Stimulated activated CD8-positive, alpha-beta memory T cell treated with anti-CD3 and anti-CD28 coated beads, Interleukin-12 subunit alpha, Interleukin-12 subunit beta, amount 100 ng/mL, for 4 hours (primary cell): ENCODE measurements at places on chromosomes 16 and 17.

DNA sequence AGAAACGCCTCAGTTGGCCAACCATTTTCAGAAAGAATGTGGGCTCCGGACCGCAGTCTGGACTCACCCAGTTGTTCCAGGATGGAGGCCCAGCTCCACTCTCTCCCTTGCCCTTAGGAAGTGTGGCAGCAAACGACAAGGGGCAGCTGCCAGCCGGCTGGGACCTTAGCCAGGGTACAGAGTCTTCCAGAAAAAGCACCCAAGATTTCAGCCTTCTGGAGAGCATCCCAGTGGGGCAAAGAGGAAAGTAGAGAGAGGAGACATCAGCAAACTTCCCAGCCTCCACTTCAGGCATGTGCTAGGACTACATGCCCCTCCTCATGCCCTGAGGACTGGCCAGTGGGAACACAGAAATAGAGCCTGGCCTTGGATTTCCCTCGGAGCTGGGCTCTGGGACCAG lies 56.8 kb upstream of the SCNN1B start:
- no peak for DNase-seq

GRCh38 chr17:81481073-81481799 lies 31.4 kb downstream of the ACTG1 start:
- DNase-seq: peak; percentile 54

GRCh38 chr17:33421933-33422332 lies 128.8 kb upstream of the ASIC2 start:
- DNase-seq: no peak

DNA sequence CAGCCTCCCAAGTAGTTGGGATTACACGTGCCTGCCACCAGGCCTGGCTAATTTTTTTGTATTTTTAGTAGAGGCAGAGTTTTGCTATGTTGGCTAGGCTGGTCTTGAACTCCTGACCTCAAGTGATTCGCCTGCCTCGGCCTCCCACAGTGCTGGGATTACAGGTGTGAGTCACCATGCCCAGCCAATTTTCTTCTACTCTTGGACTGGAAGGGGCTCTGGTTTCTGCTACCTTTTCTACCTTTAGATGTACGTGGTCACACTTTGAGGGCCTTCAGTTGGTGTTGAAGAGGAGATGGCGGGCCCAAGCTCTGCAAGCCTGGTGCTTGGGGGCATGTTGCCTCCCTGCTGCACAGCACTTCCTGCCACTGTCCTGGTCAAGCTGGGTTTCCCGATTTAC lies 173.6 kb downstream of the PRKCA start:
- DNase-seq: no peak

DNA sequence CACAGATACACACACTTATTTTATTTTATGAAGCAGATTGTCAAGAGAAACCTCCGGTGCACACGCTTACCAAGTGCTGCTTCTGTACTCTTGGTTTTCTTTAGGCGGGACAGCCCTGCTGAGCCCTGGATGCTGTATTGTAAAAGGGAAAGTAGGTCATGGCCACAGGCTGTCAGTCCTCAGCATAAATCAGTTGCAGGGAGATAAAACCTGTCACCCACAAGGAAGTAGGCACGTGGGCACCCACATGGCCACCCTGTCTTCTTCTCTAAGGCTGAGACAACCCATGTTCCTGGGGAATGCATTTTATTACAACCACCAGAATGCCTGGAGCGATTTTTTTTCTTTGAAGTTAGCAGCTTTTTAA lies 59.3 kb downstream of the ASIC2 start:
- no peak for DNase-seq

DNA sequence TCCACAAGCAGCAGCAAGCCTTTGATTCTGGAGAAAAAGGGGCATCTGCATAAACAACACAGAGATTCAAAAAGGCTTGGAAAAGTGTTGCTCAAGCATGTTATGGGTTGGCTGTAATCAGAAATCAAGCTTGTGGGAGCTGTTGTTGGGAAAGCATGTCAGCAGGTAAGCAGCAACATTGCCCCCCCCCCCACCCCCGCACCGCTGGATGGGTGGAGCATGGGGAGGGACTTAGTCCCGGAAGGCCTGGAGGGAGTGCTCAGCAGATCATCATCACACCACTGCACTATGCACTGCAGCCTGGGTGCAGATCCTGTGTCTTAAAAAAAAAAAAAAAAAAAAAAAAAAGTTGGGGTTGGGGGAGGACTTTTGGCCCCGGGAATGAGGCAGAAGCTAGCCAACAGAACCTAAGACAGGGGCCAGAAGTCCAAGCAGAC lies 16.8 kb upstream of the AKAP1 start:
- DNase-seq: no peak

DNA sequence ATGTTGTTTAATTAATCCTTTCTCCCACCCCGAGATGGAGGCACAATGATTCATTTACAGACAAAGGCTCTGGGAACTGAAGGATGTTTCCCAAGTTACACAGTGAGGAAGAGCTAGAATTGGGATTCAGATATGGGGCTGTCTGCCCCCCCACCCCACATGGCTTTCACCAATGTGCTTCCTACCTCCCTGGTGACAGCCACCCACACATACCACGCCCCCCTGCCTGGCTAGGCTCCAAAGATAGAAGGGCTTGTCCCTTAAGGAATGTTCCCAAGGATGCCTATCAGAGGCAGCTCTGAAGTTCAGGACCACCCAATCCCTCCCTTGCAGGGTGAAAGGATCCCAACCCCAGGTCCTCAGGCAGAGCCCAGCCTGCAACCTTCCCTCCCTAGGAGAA lies 32.9 kb downstream of the CFAP20 start:
- DNase-seq: no peak

DNA sequence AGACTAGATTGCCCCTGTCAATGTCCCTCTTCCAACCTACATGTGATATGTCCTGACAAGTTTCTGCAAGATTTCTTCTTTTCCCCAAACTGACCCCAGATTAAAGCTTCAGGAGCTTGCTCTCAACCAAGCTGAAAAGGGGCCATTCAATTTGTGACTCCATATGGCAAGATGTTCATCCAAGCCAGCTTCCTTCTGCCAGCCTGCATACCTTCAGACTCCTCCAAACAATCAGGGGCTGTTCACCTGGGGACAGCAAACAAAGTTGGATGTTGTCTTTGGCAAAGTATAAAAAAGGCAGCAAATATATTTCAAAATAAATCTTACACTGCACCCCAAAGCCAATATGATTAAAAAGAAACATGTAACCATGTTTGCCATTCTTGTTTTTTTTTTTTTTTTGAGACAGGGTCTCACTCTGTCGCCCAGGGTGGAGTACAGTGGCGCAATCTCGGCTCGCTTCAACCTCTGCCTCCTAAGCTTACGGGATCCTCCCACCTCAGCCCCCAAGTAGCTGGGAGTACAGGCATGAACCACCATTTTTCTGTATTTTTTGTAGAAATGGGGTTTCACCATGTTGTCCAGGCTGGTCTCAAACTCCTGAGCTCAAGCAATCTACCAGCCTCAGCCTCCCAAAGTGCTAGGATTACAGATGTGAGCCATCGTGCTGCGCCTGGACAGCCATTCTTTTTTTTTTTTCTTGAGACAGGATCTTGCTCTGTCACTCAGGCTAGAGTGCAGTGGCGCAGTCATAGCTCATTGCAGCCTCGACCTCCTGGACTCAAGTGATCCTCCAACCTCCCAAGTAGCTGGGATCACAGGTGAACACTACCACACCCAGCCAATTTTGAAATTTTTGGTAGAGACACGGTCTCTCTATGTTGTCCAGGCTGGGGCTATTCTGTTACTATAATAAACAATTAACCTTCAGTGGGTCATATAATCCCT lies 50.0 kb upstream of the AKAP1 start:
- DNase-seq: no peak

- no peak for DNase-seq
These were observed 8.6 kb downstream of the PDP2 start for GRCh38 chr16:66888647-66889615.

DNA sequence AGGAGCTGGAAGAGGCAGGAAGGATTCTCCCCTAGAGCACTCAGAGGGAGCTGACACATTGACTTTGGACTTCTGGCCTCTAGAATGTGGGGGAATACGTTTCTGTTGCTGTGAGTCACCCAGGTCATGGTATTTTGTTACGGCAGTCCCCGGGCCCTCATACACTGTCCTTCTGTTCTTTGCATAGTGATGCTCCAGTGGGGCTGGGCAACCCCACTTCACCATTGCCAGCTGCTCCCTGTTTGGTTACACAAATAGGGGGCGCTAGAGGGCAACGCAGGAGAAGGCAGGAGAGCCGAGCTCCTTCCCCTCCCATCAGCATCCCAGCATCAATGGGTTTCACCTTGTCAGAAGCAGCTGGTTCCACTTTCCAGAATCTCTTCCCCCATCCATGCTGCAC lies 257.7 kb upstream of the FOXF1 start:
- DNase-seq: no peak

GRCh38 chr17:44387804-44388203 lies 1.6 kb downstream of the ITGA2B start:
- no peak for DNase-seq

DNA sequence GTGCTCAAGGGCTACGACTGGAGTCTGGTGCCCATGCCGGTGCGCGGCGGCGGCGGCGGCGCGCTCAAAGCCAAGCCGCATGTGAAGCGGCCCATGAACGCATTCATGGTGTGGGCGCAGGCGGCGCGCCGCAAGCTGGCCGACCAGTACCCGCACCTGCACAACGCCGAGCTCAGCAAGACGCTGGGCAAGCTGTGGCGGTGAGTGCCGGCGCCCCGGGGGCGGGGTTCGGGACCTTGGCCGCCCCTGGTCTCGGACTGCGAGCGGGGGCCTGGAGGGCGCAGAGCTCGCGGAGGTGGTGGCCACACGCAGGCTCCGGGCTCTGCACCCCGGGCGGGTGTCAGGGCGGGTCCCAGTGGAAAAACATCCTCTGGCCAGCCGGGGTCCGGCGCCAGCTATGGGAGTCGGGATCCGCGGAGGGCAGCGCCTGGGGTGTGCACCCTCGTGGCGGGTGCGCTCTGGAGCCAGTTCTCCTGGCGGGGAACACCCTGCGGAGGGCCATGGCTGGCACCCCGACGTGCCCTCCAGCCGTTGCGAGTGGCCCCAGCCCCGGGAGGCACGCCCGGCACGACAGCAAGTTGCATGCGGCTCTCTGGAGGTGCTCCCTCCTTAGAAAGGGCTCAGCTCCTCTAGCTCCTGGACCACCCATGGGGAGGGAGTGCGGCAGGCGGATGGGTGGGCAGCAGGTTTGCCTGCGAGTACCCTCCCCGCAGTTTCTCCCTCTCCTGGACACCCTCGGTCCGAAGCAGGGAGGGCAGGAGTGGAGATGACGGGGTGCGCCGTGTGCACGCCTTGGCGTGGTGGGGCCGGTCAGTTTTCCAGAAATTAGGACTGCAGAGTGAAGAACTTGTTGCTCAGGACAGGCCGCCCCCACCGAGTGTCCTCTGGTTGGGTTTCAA lies 824 bp downstream of the SOX8 start:
- DNase-seq: no peak

GRCh38 chr17:75864448-75864871 lies 9.3 kb upstream of the WBP2 start:
- DNase-seq: peak; percentile 15

- no peak for DNase-seq
These were observed 56.1 kb upstream of the BCAR1 start for GRCh38 chr16:75307506-75307905.

- no peak for DNase-seq
These were observed 67.1 kb upstream of the ZNF469 start for GRCh38 chr16:88315543-88316105.

GRCh38 chr17:81022344-81022676 lies 12.6 kb upstream of the BAIAP2 start:
- DNase-seq: no peak

GRCh38 chr16:10663744-10664143 lies 31.0 kb downstream of the TEKT5 start:
- DNase-seq: no peak

- DNase-seq: no peak
These were observed 73.8 kb downstream of the CMIP start for GRCh38 chr16:81518439-81518757.

- no peak for DNase-seq
These were observed 47.8 kb downstream of the RBFOX1 start for GRCh38 chr16:7380441-7380840.

DNA sequence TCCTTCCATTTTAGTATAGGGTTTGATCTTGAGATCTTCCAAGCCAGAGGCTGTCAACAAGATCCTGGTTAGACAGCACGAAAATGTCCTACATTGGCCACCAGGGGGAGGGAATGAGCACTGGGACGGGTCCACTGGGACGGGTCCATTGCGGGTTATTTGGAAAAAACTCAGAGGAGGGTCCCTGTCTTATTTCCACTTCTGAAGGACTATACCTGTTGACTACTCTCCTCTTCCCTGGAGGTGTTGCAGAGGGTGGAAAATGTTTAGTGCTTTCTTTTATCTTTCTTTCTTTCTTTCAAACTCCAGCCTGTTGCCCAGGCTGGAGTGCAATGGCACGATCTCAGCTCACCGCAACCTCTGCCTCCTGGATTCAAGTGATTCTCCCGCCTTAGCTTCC lies 2.5 kb downstream of the TTLL6 start:
- DNase-seq: no peak

DNA sequence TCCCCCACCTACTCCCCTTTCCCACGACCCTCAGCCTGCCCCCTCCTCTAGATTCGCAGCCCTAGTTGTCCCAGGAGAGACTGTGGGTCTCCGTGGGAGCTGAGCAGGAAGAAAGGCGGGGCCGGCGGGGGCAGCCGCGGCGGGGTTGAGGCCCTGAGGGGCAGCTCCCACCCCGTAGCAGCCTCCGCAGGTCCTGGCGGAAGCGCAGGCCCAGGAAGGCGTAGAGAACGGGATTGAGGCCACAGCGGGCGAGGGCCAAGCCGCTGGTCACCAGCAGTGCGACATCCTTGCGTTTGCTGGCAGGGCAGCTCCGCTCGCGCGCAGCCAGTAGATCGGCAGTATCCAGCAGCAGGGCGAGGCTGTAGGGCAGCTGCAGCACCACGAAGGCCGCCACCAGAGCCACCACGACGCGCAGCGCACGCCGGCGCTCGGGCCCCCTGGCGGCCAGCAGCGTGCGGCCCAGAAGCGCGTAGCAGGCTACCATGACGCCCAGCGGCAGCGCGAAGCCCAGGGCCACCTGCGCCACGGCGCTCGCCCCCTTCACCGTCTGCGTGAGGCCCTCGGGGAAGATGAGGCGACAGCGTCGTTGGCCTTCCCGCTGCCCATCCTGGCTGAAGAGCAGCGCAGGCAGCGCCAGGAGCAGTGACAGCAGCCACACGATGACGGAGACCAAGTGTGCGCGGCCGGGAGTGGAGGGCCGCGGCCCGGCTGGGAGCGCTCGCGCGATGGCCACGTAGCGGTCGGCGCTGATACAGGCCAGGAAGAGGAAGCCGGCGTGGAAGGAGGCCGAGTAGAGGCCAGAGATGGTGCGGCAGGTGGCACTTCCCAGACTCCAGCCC lies 1.9 kb downstream of the CCR10 start:
- peak; percentile 57 for DNase-seq

DNA sequence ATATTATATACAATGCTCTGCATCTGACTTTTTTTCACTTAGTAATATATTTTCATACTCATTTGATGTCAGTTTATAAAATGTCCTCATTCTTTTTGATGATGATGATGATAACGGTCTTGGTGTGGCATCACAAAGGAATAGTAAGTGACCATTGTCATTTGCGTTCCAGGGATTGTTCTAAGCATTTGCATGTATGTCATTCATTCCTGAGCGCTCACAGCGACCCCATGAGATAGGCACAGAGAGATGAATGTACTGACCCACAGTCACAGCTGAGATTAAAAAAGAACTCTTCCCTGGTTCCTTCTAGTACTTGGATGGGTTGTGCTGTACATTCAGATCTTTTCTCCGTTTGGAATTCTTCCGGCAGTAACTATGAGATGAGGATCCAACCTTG lies 21.2 kb upstream of the MSI2 start:
- no peak for DNase-seq

- DNase-seq: no peak
These were observed 81.2 kb upstream of the CACNG3 start for GRCh38 chr16:24174957-24175356.
